ENCODE measurements at places on chromosomes 12 and 14.

DNA sequence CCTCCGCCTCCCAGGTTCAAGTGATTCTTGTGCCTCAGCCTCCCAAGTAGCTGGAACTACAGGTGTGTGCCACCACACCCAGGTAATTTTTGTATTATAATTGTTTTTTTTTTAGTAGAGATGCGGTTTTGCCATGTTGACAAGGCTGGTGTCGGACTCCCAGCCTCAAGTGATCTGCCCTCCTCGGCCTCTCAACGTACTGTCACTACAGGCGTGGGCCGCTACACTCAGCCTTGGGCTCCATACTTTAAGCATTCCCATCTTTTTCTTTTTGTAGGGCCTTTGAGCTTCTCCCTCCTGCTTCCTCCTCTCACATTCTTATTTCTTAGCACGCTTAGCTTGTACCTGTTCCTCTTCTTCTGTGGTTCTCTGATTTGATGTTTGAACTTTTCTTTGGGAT is 62.8 kb downstream of the SERPINA3 start:
- no peak for DNase-seq

DNA sequence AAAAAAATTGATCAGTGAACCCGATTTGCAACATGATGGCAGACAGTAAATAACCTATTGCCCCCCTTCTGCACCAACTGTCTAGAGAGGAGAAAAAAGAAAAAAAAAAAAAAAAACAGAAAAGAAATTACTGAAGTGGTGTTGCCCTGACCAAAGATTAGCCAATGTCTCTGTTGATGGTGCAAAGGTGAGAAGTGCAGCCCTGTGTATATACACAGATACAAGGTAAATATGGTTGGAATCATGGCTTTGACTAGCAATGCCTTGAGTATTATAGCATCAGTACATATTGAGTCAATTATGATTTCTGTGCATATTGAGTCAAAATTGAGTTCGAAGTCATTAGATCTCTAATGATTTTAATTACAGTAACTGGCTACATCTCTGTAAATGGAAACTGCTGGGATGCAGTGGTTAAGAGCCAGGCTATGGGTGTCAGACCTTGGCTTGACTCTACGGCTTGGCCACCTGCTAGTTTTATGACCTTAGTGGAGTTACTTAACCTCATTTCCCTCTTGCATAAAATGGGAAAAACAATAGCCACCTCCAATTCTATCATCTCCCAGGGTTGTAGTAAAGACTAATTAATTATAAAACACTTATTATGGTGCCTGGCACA is 51.0 kb downstream of the EGLN3 start:
- DNase-seq: no peak

GRCh38 chr12:2509137-2509536 is 285.6 kb upstream of the FKBP4 start:
- DNase-seq: no peak

DNA sequence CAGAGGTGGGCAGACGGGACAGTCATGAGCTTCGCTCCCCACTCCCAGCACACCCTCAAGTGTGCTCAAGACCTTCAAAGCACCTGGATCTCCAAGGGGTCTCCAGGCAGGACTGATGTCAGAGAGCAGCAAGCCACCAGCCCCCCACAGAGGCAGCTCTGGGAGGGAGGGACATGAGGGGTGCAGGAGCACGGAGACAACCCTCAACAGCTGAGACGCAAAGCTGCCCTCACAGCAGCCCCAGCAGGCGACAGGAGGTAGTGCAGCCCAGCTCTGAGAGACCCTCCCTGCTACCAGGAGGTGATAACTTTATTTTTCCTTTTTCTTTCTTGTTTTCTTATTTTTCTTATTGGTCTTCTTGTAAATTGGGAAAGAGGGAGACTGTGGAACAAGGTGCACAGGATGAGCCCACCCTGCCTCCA is 17.9 kb downstream of the SIVA1 start:
- no peak for DNase-seq

GRCh38 chr12:129629901-129630300 is 273.9 kb downstream of the TMEM132D start:
- no peak for DNase-seq
